HuH-7 (cell line): ENCODE measurements at places on chromosomes 6 and 20.

DNA sequence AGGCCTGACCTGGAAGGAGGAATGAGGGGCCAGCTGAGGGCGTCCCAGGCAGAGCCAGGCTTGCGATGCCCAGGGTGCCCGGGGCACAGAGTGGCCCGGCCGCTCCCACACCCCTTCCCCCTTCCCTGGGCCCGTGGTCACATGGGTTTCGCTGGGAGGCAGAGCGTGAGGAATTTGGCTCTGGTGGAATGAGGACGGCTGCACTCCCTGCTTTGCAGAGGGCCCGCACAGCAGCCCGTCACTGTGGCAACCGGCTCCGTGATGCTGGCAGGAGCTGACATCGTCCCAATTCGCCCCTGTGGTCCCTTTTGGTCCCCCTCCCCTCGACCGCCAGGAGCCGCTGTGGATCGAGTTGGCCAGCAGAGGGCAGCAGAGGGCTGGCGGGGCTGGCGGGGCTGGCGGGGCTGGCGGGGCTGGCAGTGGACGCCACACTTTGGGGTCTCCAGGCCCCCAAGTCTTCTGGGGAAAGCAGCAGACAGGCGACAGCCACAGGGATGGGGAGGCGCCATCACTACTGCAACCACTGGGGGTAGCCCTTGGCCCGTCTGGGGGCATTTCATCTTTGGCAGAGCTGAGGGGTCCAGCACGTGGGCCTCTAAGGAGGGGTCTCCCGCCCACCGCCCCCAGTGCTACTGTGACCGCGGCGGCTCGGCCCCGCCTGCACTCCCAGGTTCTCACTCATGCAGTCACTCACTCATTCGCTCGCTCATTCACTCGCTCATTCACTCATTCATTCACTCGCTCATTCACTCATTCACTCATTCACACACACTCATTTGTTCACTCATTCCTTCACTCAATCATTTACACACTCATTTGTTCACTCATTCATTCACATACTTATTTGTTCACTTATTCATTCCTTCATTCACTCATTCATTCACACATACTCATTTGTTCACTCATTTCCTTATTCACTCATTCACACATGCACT, 49.7 kb upstream of the BHLHE23 start:
- peak; percentile 89 for DNase-seq

DNA sequence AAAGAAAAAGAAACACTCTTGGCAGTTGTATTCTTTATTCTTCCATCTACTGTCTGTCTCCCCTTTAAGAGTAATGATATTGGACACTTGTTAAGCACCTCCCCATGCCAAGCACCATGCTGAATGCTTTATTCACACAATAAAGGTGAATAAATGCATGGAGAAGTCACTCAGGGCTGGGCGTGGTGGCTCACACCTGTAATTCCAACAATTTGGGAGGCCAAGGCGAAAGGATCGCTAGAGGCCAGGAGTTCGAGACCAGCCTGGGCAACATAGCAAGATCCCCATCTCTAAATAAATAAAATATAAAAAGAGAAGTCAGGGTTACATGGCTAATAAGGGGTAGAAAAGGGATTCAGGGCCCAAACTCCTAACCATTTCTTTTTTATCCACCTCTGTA, 32.1 kb downstream of the CEP250 start:
- DNase-seq: no peak

DNA sequence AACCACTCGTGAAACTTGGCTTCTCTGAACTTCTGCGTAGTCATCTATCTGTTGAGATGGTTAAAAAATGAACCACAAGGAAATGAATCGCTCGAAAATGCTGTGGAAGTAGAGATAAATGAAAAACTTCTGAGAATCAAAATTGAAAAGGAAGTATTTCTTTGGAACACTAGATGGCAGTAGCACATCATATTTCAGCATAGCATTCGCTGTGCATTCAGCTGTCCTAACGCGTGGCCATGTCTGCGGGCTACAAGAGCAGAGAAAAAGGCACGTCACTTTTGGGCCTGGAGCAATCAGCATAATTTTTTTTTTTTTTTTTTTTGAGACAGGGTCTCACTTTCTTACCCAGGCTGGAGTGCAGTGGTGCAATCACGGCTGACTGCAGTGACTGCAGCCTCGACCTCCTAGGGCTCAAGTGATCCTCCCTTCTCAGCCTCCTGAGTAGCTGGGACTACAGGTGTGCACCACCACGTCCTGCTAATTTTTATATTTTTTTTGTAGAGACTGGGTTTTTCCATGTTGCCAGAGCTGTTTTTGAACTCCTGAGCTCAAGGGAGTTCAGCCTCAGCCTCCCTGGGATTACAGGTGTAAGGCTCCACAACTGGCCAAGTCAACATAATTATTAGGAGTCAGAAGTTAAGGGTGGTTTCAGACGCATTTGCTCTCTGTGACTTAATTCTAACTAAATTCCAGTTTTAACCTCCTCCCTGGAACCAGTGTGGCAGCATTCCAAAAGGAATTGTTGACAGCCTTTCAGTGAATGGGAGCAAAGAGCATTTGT, 8.8 kb upstream of the PERP start:
- peak; percentile 65 for DNase-seq

DNA sequence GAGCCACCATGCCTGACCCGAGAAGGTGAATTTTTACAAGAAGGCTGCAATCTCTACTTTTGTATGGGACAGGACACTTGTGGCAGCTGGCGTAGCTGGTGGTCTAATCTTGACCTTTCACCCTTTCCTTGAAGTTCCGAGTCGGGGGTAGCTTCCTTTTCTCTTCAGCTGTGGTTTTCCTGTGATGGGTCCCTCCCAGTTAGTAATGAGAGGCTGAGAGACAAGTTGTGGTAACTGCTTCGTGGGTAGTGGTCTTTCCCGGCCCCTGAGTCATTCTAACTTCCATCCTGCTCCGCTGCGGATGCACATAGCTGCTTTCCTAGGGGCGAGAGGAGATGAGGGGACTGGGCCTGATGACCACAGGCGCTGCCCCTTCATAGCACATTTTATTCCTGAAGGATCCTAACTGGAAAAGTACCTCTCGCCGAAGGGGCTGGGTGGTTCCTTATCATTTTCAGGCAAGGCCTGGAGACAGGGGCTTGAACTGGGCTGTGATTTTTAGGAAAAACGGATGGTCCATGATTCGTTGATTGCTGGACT, 3.1 kb downstream of the SYNJ2 start:
- DNase-seq: no peak
